ENCODE measurements at places on chromosomes 4 and X.

DNA sequence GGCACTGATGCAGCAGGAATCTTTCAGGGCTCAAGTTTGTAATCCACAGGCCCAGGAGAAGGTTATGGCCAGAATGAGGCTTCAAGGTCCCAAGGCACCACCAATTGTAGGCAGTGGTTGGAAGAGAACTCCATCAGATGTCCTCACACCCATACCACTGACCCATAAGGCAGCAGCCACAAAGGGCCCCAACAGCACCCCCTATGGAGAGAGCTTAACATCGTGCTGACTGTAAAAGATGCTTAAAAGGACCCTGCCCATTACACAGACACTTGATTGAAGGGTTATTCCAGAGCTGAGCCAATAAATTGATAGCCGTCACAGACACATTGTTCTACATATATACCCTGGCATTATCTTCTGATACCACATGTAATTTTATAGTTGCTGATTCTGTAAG is 113.7 kb downstream of the SOWAHB start:
- DNase-seq, result no peak

DNA sequence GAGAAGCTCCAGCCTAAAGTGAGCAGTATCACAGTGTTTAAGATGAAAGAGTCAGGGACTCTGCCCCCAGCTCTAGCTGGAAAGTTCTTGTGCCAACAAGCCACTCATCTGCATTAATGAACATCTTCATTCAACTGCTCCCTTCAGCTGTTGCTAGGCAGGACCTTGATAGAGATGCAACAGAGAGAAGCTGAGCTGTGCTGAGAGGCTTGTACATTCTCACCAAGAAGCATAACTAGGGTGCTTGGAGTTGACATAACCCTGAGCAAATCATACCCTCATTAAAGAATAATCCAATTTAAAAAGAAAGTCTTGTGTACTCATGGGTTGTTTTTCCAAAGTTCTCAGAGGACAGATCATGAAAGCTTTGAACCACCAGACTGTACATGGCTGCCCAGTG is 63.2 kb downstream of the ATXN3L start:
- DNase-seq, result no peak

DNA sequence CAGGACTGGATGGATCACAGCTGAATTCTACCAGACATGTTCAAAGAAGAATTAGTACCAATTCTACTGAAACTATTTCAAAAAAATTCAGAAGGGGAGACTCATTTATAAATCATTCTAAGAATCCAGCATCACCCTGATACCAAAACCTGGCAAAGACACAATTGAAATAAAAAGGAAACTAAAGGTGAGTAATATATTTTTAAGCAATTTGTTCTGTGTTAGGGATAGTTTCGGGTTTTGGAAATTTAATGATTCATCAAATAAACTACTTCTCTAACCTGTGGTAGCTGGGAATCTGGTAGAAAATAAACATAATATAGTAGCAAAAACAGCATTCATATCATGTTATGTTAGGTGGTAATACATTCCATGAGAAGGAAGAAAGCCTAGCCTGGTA is 662.2 kb upstream of the BOD1L1 start:
- DNase-seq, result no peak

DNA sequence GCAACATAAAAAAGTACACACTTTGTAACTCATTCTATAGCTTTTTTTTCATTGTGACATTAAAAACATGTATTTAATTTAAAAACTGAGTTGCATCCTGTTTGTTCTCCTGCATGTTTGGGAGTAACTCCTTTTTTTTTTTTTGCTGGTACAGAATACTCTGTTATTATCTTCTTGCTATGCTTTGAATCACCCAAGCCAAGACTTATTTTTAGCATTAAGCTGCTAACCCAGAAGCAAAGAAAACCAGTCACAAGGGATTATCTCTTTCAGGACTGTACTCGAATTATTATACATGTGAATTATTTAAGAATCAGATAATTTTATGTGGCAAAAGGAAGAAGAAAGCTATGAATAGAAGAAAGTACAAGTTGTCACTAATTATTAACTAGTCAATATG is 194.9 kb downstream of the ADAMTS3 start:
- no peak for DNase-seq

DNA sequence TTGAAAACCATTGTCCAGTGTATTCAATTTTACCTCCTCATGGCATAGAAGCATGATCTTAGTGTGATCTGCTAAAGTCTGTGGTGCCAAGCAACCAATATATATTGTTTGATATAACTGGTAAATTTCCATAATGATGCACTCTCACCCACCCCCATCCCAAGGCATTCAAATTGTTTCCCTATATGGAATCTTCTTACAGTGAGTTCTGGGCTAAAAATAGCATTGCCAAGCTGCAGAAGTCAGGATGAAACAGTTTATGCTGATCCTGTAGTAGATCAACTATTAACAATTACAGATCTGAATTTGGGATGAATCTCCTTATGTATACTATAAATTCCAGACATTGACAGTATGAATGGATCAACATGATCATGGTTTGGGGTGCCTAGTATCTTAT is 20.9 kb downstream of the FGF13 start:
- DNase-seq, result no peak

DNA sequence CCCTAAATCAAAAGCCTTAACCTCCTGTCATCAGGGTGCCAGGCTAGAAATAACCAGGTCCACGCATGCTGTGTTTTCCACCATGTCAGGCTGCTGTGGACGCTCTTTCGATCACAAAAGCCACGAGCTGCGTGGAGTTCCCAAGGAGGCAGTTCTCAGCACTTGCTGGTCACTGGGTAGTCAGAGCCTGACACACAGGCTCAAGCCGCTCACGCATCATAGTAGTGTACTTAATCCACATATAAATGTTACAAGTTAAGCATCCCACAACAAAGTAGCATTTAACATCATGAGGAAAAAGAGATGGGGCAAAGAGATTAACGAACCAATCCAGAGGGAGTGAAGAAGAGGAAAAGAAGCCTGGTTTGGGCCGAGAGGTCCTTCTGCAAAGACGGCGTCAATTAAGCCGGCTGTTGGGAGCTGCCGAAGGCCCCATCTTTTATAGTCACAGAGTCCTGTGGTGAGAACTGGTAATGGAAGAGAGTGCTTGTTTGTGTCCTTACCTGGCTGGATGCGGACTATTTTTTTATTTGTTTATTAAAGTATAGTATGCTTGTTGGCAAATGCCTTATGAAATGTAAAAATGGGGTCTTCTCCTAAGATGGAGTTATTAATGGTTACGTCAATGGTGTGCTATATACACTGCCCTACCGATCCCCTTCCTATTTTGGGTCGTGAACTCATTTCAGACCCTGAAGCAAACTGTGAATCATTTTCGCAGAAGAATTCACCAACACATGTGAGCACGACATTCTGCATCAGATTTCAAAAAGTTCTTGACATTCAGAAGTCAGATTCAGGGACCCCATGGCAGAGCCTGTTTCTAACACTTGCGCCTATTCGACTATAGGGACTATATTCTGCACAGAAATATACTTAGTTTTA is 675 bp downstream of the PRIMPOL start:
- no peak for DNase-seq

DNA sequence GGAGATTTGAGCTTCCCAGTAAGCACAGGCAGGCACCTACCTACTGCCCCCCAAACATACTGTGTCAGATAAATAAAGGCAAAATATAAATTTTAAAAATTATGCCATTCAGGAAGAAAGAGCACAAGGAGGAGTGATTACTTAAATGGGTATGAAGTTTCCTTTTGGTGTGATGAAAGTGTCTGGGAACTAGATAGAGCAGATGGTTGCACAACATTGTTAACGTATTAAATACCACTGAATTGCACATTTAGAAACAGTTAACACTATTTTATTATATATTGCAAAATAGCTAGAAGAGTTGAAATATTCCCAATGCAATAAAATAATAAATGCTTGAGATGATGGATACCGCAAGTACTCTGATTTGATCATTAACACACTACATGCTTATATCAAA is 374.7 kb upstream of the FGF13 start:
- no peak for DNase-seq

Data from hypothalamus (tissue), 51 donors.